ENCODE measurements at places on chromosomes 12 and 14.

- no peak for DNase-seq
Observed at GRCh38 chr14:76924371-76925096, 98.3 kb downstream of the LRRC74A start.

DNA sequence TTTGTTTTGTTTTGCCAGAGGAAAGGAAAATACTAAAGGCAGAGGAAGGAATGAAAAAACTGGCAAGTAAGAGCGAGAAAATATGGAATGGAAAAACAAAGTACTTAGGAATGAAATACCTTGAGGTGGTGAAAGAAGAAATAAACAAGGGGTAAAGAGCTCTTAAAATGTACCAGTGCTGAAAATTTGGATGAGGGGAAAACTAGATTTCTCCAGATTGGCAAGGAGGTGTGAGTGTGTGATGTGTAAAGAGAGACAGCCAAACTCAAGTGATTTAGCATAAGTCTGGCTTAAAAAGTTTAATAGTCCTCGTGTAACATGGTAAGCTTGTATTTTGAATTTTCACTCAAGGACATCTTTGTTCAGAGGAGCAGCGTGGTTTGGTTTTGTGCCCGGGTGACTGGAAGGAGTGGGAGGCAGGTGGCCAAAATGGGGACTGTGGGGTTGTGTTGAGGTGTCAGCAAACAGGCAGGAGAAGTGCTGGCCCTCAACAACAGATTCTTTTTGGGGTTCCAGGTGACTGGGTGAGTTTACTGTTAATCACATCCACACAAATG, 102.7 kb downstream of the DACT1 start:
- DNase-seq = no peak

GRCh38 chr14:54715239-54715638, 148.3 kb downstream of the SAMD4A start:
- no peak for DNase-seq

DNA sequence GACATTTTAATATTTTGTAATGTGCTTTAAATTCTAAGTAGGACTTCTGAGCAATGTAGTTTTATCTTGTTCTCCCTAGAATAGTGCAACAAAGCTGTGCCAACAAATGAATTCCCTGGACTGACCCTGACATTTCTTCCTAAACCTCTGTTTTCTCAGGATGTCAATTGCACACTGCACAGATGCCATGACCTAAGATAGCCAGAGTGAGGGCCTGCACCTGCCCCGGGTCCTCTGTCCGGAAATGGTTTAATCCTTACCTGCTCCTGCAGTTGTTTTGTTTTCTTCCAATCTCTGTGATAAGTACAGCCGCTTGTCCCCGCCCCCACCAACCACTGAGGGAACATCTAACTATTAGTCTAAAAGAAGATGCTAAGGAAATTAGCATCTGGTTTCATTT, 831.5 kb downstream of the GALC start:
- DNase-seq = no peak

- DNase-seq = no peak
Observed at GRCh38 chr12:128083132-128083729, 183.7 kb upstream of the TMEM132C start.

- DNase-seq = no peak
Observed at GRCh38 chr12:122023339-122024131, 1.9 kb downstream of the BCL7A start.

DNA sequence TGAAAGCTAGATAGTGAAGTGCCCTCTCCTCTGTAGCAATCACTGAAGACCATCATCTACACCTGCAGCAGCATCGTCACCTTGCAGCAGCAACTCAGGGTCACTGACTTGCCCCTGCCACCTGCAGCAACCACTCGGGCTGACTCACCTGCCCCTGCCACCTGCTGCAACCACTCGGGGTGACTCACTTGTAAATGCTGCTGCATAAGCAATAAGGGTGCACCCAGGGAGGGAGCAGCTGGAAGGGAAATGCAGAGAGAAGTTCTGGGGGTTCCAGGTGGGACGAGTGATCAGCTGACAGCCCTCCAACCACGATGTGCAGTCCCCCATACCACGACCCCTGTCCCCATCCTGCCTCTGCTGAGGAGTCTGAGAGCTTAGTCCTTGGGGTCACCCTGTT, 357.1 kb upstream of the SFSWAP start:
- no peak for DNase-seq

DNA sequence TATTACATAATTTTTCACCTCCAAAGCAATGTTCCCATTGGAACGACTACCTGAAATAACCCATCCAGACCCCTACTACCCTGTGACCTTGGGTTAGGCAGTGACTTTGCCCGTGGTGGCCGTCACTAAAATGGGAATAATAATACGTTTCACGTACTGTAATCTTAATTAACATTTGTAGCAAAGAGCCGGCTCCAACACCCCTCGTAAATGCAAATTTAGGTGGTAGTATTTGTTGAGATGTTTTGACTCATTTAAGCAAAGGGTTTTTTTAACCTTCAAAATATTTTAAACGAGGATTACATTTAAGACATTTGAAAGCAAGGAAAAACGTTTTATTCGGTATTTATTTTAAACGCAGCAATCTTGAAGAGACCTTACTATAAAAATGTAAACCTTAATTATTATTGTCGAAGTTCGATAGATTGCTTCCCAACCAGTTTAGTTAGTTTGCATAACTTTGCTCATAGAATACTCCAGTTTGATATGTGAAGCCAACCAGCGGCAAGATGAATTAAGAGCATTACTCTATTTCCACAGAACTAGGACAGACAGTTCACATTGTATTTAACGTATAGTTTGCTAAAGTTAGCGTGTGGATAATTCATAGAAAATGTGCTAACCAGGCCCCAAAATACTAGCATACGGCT, 1.4 kb upstream of the ARID2 start:
- no peak for DNase-seq

- no peak for DNase-seq
Observed at GRCh38 chr12:56634837-56635791, 5.0 kb upstream of the BAZ2A start.

GRCh38 chr12:108788076-108788782, 56.9 kb upstream of the CORO1C start:
- DNase-seq = no peak

- no peak for DNase-seq
Observed at GRCh38 chr14:90760078-90760444, 56.2 kb downstream of the TTC7B start.

GRCh38 chr14:102523569-102524450, 14.2 kb upstream of the ANKRD9 start:
- DNase-seq = no peak

DNA sequence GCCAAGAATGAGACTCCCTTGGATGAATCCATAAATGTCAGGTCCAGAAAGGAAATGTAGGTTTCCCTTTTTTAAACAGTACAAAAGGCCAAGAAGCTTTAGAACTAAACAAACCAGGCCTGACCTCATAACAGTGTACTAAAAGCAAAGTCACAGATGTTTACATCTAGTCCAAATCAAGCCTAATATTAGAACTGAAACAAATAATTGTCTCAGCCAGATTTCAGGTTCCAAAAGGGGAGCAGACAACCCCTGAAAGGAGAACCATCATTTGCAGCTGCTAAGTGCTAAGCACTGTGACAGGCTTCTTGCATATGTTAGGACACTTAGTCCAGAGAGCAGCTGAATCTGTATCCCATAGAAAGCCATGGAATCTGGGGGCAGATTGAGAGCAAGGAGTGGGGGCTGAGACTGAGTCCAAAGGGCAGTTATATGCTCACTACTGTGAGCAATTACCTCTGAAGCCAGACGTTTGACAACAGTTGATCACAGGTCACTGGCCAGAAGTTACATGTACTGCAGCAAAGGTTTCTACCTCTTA, 90.1 kb downstream of the STXBP6 start:
- DNase-seq = no peak

DNA sequence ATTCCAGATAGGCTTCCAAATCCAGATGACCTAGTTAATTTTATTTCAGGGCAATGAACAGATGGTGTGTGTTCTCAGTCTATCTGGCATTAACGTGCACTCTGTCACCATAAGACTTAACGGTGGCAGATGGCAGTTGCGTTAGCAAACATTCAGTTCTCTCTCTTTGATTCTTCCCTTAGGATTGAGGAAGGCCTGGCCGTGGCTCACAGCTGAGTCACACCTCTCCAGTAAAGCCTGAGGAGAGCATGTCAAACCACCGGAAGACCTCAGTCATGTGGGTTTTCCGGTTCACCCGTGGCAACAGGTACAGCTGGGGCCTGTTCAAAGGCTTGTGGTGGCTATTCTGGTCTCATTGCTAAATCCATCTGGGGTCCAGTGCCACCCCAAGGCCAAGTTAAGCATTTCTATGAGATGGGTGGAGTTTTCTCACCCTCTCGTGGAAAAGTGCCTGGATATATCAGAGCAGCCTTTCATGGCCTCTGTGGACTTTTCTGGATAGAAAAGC, 545.1 kb upstream of the ATP2B1 start:
- DNase-seq = no peak

GRCh38 chr12:52011602-52012214, 5.0 kb downstream of the TAMALIN start:
- DNase-seq = no peak

- peak; percentile 84 for DNase-seq
Observed at GRCh38 chr12:1939801-1940607, 21.6 kb upstream of the CACNA2D4 start.

- DNase-seq = no peak
Observed at GRCh38 chr12:57240926-57241401, 10.0 kb downstream of the STAC3 start.

GRCh38 chr12:28883406-28883997, 265.6 kb upstream of the FAR2 start:
- no peak for DNase-seq

DNA sequence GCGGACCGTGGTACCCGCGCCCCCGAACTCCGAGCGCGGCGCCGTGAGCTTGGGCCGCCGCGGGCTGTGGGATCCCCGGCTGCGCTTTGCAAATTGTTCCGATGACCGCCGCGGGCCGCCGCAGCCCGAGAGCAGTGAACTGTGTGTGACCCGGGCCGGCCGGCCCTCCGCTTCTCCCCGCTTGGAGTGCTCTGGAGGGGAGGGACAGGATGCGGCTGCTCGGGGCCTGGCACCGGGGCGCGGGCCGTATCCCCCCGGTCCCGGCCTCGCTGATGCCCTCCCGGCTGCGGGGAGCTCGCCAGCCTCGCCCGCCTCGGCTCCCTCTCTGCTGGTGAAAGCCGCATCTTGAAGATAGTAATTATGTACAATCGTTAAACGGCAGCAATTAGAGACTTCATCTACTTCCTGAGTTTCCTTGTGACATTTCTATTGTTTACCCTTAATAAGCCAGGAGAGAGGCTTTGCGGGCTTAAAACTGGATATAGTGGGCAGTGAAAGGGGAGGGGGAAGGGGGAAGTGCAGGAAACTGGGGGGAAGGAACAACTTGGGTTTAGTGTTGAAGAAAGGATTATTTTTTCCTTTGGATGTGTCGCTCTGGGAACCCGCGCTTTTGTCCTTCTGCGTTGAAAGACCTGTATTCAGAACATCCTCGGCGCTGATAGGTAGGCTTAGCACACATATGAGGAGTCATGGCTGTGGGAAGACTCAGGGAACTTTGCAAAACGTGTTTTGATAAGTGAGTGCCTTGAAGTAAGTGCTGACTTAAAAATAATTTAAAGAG, 1.2 kb downstream of the PELI2 start:
- peak; percentile 10 for DNase-seq

DNA sequence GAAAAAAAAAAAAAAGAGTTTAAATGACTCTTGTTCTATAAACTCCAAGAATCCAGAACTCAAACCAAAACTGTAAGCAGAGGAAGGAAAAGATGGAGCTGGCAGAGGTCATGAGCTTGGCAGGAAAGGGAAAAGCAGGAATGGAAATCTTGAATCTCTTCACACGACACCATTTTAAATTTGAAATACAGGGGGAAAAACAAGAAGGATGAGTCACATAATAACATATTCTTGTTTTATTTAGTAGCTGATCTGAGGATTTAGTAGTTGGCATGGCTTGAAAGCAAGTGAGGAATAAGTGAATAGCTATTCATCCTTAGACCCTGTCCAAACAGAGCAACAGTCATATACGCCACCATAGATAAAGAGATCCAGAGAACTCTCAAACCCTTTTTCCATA, 35.0 kb downstream of the EPS8 start:
- DNase-seq = no peak

GRCh38 chr12:123726244-123726643, 14.1 kb downstream of the ATP6V0A2 start:
- no peak for DNase-seq

DNA sequence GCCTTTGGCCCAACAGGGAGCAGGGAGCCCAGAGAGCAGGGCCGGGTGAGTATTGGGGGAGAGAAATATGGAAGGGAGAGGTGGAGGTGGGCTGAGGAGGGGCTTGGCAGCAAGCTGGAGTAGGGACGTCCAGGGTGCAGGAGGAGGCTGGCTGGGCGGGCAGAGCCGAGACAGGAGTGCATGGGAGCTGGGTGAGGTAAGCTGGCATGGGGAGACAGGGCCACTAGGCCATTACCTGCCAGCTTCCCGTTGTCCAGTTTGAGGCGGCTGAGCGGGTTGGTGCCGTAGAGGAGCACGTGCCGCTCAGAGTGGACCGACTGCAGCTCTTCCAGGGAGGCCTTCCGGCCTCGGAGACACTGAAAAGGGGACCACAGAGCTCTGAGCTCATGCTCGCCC, 18.3 kb downstream of the SLC48A1 start:
- DNase-seq = no peak

GRCh38 chr12:124625867-124626675, 58.7 kb upstream of the NCOR2 start:
- no peak for DNase-seq

GRCh38 chr14:96502621-96503305, 581 bp downstream of the PAPOLA start:
- no peak for DNase-seq

- no peak for DNase-seq
Observed at GRCh38 chr14:65115615-65116014, 13.3 kb upstream of the MAX start.

- no peak for DNase-seq
Observed at GRCh38 chr12:108115123-108116121, 13.7 kb upstream of the WSCD2 start.

Measured in activated CD4-positive, alpha-beta T cell treated with anti-CD3 and anti-CD28 coated beads, Interleukin-2, amount 50 U/mL, for 24 hours (primary cell).